ENCODE measurements at places on chromosomes 2 and 18.
A peak's percentile ranks its signal among the peaks of the same experiment; 100 is the strongest.

DNA sequence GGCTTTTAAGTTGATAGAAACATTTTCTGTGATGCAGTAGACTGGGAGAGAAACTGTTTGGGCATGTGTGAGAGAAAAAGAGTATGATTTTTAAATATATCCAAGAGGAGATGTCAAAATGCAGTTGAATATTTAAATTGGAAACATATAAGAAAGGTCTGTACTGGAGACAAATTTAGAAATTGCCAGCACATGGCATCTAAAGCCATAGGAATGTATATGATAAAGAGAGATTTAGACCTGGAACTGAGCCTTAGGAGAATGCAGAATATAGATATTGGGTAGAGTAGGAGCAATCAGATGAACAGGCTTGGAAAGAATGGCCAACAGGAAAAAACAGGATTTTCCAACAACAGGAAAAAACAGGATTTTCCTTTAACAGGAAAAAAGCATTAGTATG is 680.8 kb downstream of the MBD2 start:
- no peak for DNase-seq

DNA sequence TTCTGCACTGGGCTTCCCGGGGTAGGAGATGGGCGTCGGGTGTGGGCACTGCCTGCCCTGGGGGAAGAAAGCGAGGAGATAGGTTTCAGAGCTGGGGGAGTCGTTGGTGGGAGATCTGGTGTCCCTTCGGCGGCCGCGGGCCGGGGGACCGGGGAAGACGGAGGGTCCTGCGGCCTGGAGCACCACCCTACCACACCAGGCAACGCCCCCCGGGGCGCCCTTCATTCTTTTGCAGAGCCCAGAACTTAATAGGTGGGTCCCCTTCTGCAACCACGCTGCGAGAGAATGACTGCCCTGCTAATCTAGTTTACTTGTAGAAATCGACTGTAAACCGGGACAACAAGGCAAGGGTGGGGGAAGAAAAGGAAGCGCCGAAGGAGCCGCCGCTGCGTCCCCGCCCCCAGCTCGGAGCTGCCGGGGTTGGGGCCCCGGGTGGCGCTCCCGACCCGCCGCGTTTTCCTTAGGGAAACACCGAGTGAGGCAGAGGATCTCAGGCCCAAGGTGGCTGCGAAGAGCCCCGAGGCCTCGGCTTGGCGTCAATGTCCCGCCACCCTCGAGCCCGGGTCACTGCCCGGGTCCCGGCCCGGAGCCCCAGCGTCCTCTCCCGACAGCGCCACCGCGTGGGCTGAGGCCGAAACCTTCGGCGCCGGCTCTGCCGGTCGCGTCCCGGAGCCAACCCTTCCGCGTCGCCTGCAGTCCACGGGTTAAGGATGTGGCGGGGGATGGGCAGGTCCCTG is 5.4 kb upstream of the SATB2 start:
- DNase-seq, result peak; percentile 74

DNA sequence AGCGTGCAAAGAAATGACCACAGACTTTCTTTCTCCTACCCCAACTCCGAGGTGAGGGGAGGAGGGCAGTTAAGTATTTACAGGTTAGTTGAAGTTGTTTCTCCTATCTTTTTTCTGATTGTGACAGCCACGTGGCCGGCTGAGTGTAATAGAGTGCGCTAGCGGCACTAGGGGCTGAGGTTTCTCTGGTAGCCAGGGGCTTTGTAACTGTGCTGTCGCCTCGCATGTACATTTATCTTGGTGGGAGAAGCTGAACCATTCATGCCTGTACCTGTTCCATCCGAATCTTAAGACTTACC is 214.1 kb upstream of the STON1 start:
- peak; percentile 63 for DNase-seq

- DNase-seq, result no peak
These were observed 99.9 kb upstream of the ATL2 start for GRCh38 chr2:38477006-38477405.

DNA sequence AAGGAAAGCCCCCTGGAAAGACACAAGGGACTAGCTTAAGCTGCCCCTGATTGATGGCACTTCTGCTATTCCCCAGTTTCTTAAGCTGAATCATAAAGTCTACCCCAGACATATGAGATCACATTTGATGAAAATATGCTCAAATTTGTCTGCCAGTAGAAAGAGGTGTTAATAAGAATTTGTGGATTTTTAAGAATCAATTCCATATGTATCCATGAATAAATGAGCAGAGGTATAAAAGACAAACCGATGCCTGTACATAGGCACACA is 119.9 kb downstream of the CCBE1 start:
- DNase-seq, result no peak

DNA sequence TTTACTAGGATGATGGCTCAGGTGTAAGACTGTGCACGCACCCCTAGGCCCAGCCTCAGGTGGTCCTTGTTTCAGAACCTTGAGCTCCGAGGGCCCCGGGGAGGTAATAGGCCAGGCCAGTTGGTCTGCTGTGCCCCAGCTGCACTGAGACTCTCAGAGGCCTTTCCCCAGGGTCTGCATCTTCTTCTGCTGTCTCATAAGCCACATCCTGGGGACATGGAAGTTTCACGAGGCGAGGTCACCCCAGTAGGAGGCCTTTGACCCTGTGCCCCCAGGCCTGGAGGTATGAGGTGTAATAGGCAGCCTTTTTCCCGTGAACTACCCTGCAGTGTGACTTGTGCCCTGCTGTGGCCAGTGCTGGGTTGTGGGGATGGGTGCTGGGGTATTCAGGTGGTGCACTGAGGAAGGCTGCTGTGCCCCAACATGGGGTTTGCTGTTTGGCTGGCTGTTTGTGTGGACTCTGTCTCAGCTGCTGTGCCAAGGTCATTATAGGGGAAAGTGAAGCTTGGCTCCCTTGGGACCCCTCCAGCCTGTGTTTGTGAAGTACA is 6.9 kb downstream of the OXER1 start:
- DNase-seq, result no peak

GRCh38 chr2:72788756-72789155 is 37.1 kb downstream of the EXOC6B start:
- no peak for DNase-seq

DNA sequence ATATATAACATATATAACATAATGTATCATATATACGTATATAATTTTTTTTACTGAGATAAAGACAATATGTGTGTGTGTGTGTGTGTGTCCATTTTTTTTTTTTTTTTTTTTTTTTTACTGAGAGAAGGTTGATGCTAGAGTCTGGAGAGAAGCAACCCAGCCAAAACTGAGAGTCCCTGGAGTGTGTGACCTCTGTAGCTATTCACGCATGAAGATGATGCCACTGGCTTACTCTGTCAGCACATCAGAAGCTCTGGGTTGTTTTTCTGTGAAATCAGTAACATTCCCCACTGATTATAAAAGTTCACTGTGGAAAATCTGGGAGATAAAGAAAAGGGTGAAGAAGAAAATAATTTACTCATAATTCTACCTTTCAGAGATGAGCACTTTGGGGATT is 27.2 kb downstream of the CCDC195 start:
- DNase-seq, result no peak

DNA sequence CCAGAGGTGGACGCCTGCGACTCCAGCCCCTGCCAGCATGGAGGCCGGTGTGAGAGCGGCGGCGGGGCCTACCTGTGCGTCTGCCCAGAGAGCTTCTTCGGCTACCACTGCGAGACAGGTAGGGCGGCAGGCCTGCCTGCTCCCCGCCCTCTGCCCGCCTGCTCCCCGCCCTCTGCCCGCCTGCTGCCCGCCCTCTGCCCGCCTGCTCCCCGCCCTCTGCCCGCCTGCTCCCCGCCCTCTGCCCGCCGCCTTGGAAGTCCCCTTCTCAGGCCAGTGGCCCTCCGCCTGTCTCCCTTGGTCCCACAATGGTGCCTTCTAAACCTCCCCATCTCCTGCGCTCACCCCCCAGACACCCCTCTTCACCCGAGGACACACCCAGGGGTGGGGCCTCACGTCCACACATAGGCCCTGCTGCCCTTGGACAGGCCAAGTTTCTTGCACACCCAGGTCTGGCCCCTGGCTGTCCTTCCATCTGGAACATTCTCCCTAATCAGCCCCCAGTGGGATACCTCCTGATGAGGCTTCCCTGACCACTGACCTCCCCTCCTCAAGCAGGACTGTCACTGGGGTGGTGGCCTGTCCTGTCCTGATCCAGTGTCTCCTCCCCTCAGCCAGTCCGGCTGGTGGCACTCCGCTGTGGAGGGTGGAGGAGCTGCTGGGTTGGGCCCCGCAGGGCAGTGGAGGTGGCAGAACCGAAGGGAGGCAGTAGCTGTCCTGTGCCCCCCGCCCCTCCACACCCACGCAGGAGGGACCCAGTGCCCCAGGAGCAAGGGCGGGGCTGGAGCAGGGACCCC is 37.9 kb downstream of the MTERF4 start:
- peak; percentile 56 for DNase-seq

DNA sequence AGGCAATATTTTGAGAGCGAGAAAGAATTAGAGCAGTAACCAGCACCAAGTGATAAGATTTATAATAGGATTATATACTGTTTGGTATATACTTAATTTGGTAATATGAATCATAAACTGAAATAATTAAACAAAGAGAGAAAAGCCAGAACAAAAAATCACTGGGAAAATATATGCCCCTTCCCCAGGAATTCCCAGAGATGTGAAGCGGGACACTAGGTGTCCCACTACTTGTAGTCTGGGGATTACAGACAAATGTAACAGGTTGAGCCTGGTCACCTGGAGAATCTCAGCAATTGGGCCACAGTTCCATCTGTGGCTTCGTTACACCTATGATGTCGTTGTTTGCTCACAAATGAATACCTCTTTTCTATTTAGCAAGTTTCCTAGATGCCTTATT is 256.1 kb upstream of the CHAC2 start:
- DNase-seq, result no peak

- peak; percentile 7 for DNase-seq
These were observed 968.5 kb downstream of the BCL11A start for GRCh38 chr2:59584958-59585357.

GRCh38 chr2:7697052-7697451 is 779.8 kb downstream of the RNF144A start:
- no peak for DNase-seq

DNA sequence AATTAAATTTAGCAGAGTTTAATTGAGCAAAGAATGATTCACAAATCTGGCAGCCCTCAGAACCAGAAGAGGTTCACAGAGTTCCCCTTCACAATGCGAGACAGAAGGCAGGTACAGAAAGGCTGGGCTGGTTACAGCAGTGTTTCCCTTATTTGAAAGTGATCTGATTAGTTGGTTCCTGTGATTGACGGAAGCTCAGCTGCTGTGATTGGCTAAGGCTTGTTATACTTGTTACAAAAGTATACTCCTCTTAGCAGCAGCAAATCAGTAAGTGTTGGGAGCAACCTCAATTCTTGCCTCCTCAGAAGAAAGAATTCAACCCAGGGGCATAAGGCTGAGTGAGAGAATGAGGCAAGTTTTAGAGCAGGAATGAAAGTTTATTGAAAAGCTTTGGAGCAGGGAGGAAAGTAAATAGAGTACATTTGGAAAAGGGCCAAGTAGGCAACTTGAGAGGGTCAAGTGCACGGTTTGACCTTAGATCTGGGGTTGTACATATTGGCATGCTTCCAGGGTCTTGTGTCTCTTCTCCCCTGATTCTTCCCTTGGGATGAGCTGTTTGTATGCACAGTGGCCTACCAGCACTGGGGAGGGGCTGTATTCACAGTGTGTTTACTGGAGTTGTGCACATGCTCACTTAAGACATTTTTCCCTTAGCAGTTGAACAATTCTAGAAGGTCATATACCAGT is 431.8 kb upstream of the RAB12 start:
- no peak for DNase-seq

- no peak for DNase-seq
These were observed 354.7 kb upstream of the SMIM21 start for GRCh38 chr18:75782204-75782603.

- no peak for DNase-seq
These were observed 5.7 kb downstream of the DYSF start for GRCh38 chr2:71459084-71459431.

- DNase-seq, result peak; percentile 42
These were observed at the start of gene LDLRAD4 for GRCh38 chr18:13218368-13218991. Gene LDLRAD4 (plus strand): TSS chr18:13218760.

DNA sequence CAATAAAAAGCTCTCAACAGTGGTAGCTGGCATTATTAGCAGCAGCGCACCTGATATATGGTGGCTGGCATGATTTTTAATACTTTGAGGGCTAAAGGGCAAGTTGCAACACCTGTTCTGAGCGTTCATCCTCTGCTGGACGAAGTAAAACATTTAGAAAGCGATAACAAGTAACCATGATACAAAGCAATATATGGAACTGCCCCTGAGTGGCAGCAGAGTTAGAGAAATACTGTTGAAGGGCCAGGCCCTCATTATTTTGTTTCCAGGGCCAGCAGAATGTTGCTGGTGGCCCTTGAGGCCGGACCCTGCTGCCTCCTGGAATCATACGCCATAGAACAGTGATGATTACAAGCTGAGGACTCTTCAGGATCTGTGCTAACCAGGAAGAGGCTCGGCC is 47.8 kb downstream of the ARHGEF4 start:
- no peak for DNase-seq

GRCh38 chr18:54444319-54444914 is 86.7 kb downstream of the C18orf54 start:
- DNase-seq, result peak; percentile 22

All from activated naive CD8-positive, alpha-beta T cell treated with anti-CD3 and anti-CD28 coated beads for 36 hours (primary cell).